ENCODE measurements at places on chromosomes 12 and 14.

DNA sequence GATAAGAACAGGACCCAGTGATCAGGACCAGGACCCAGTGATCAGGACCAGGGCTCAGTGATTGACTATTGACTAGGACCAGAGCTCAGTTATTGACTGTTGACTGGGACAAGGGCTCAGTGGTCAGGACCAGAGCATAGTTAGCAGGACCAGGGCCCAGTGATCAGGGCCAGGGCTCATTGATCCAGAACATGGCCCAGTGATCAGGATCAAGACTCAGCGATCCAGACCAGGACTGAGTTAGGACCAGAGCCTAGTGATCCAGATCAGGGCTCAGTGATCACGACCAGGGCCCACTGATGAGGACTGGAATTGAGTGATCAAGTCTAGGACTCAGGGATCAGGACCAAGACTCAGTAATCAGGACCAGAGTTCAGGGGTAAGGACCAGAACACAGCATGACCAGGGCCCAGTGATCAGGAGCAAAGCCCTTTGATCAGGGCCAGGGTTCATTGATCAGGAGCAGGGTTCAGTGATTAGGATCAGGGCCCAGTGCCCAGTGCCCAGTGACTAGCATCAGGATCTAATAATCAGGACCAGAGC, 176.0 kb downstream of the TMEM121 start:
- no peak overlapping the region for H3K4me3 ChIP-seq
- DNase-seq, result no peak
- no peaks in the 10 kb centered on the region for H3K36me3 ChIP-seq
- H3K27me3 ChIP-seq, result no peaks in the 10 kb centered on the region

GRCh38 chr14:76516884-76517283, 140.9 kb downstream of the ESRRB start:
- H3K27ac ChIP-seq, result no peak overlapping the region
- H3K4me1 ChIP-seq, result no peaks in the 10 kb centered on the region
- peaks cover 17% of the 10 kb centered on the region for H3K27me3 ChIP-seq
- H3K36me3 ChIP-seq, result no peaks in the 10 kb centered on the region
- H3K4me3 ChIP-seq, result no peak overlapping the region
- DNase-seq, result no peak

GRCh38 chr14:100846309-100846859, 20.5 kb downstream of the MEG3 start:
- no peaks in the 10 kb centered on the region for H3K27me3 ChIP-seq
- H3K36me3 ChIP-seq, result no peaks in the 10 kb centered on the region
- H3K4me3 ChIP-seq, result no peak overlapping the region
- DNase-seq, result no peak
- H3K27ac ChIP-seq, result no peak overlapping the region

- no peaks in the 10 kb centered on the region for H3K36me3 ChIP-seq
- no peak overlapping the region for H3K4me3 ChIP-seq
- H3K27me3 ChIP-seq, result no peaks in the 10 kb centered on the region
- H3K4me1 ChIP-seq, result no peaks in the 10 kb centered on the region
- no peak for DNase-seq
- H3K27ac ChIP-seq, result no peak overlapping the region
Measured at GRCh38 chr14:51041883-51042282, 53.0 kb downstream of the TRIM9 start.

GRCh38 chr14:73047808-73048207, 10.5 kb upstream of the RBM25 start:
- no peak for DNase-seq
- no peaks in the 10 kb centered on the region for H3K36me3 ChIP-seq
- no peak overlapping the region for H3K4me3 ChIP-seq
- H3K27me3 ChIP-seq, result no peaks in the 10 kb centered on the region

- DNase-seq, result no peak
- no peaks in the 10 kb centered on the region for H3K27me3 ChIP-seq
- H3K4me3 ChIP-seq, result no peak overlapping the region
- no peaks in the 10 kb centered on the region for H3K4me1 ChIP-seq
- no peak overlapping the region for H3K27ac ChIP-seq
- H3K36me3 ChIP-seq, result peaks cover 37% of the 10 kb centered on the region
Measured at GRCh38 chr14:75720842-75721498, 59.9 kb downstream of the TTLL5 start.

DNA sequence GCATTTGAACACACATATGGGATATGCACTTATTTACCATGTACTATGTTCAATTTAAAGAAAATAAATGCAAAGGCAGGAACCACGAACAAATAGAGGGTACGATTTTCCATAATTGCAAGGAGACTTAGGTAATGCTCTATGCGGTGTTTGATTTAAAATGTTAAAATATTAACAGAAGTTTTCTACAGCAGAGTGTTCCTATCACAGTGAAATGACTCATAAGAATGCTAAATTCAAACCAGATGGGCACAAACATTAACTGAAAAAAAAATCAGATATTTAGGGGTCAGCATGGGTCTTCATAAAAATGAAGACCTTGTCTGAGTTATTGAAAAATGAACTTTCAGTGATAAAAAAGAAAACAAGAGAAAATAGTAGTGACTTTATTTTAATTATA, 65.4 kb downstream of the LLPH start:
- H3K27ac ChIP-seq, result no peak overlapping the region
- H3K4me1 ChIP-seq, result peaks cover 22% of the 10 kb centered on the region
- DNase-seq, result no peak
- H3K4me3 ChIP-seq, result no peak overlapping the region

GRCh38 chr12:126247936-126248335, 1182.7 kb downstream of the AACS start:
- H3K4me1 ChIP-seq, result no peaks in the 10 kb centered on the region
- H3K27ac ChIP-seq, result no peak overlapping the region
- no peaks in the 10 kb centered on the region for H3K27me3 ChIP-seq

DNA sequence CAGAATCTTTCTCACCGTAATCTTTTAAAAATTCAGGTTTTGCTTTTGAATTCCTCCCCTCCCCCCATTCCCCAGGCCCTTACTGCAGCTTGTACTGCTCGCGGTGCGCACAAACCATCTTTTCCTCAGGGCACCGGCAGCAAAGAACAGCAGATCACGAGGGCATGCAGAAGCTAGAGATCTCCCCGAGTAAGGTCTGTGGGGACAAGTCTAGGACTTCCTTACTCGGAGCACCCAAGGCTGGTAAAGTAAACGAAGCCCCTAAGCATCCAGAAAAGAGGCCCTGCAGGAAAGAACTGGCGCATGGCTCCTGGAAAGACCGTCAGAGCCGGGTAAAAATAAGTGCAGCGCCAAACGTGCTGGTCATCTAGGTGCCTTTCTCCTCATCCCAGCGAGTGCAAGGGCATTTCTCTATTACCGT, 727 bp downstream of the LDHB start:
- peak overlapping the region; percentile 97 for H3K4me3 ChIP-seq
- peak; percentile 35 for DNase-seq
- no peaks in the 10 kb centered on the region for H3K27me3 ChIP-seq
- peaks cover 45% of the 10 kb centered on the region for H3K4me1 ChIP-seq

Measured in activated naive CD8-positive, alpha-beta T cell treated with anti-CD3 and anti-CD28 coated beads for 36 hours (primary cell).